ENCODE measurements at places on chromosomes 7 and 10. TPM values are rescaled to one million over a fixed set of nuclear protein-coding genes. Genes with fewer than 3 reads are reported as not detected.
A peak's percentile ranks its signal among the peaks of the same experiment; 100 is the strongest.

DNA sequence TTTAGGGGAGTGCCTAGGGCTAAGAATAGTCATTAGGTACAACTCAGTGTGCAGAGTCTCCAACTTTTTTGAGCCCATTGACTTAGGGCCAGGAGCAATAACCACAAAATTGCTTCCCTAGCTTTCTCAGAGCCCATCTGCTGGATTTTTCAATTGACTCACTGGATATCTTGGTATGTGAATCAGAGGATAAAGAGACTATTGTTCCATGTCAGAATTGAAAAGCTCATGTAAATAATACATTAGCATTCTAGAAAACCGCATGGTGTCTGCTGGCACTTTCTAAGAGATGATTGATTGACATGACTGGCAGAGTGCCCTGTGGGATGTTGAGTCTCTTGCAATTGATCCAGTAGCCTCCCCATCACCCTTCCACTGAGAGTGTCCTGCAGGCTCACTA lies 246.2 kb downstream of the CCDC7 start:
- no peak overlapping the region for H3K27ac ChIP-seq
- DNase-seq: peak; percentile 9
- H3K36me3 ChIP-seq: no peaks in the 10 kb centered on the region
- H3K4me1 ChIP-seq: peaks cover 3% of the 10 kb centered on the region
- H3K27me3 ChIP-seq: no peaks in the 10 kb centered on the region

GRCh38 chr7:55288070-55288824 lies 76.9 kb upstream of the LANCL2 start:
- H3K4me3 ChIP-seq: no peak overlapping the region
- no peaks in the 10 kb centered on the region for H3K4me1 ChIP-seq
- H3K36me3 ChIP-seq: no peaks in the 10 kb centered on the region
- H3K27ac ChIP-seq: no peak overlapping the region

DNA sequence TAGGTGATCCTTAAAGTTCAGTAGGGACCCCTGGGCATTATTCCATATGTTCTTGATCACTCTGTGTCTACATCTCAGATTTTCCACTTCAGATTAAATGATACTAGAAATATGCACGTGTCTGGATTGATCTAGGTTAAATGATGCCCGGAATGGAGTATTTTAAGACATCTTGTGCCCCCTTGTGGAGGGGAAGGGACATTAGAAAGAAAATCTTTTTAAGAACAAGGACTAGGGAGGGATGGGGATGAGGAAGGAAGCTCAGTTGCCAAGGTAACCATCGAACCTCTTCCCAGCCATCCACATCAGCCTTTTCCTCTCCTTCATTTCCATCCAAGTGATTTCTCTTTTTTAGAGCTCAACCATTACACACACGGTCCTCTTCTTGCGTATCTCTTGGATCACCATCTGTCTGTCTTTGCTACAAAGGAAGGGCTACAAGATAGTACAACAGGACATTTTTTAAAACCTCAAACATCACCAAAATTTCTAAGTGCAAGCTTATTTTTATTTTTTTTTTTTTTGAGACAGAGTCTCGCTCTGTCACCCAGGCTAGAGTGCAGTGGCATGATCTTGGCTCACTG lies 40.5 kb downstream of the PRSS2 start:
- no peak for DNase-seq
- H3K27me3 ChIP-seq: no peaks in the 10 kb centered on the region
- no peaks in the 10 kb centered on the region for H3K36me3 ChIP-seq

- no peak for DNase-seq
- H3K27ac ChIP-seq: no peak overlapping the region
- H3K4me1 ChIP-seq: no peaks in the 10 kb centered on the region
Measured at GRCh38 chr7:101479217-101479616, 116.5 kb downstream of the COL26A1 start.

DNA sequence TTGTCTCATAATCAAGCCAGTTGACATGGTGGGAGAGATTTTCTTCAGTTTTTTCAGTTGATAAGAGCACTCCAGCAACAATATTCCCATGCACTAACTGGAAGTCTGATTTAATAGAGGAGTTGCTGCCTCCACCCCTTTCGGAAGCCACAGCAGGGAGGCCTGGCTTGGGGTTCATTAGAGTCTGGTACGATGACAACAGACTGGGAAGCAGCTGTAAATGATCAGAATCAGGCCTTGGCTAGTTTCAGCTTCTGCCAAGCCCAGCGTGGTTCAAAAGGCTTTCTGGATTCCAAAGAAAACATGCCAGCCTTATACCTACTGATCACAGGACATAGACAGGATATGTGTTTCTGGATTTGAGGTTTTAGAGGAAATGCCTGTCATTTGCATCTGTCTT lies 274.0 kb downstream of the CSTF2T start:
- no peak overlapping the region for H3K27ac ChIP-seq
- no peaks in the 10 kb centered on the region for H3K27me3 ChIP-seq
- H3K36me3 ChIP-seq: no peaks in the 10 kb centered on the region
- H3K4me1 ChIP-seq: peaks cover 9% of the 10 kb centered on the region
- H3K4me3 ChIP-seq: no peak overlapping the region

DNA sequence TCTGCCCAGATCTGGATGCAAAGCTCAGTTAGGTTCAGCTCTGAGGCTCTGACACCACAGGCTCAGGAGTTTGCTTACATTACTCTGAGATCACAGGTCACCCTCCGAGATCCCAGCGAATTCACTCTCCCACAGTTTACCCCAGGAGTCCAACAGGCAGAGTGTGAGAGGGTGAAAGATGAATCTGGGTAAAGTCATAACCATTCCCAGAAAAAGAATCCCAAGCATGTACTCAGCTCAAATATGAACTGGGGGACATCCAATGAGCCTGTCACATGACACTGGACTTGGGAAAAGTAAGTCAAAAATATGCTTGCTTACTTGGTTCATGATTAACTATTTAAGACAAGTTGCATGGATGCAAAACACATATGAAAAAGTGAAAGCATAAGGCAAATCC lies 110.3 kb upstream of the ARID5B start:
- no peak overlapping the region for H3K27ac ChIP-seq
- H3K36me3 ChIP-seq: no peaks in the 10 kb centered on the region
- H3K4me1 ChIP-seq: peaks cover 3% of the 10 kb centered on the region
- DNase-seq: no peak

GRCh38 chr10:132921818-132922807 lies 20.3 kb downstream of the CFAP46 start:
- peaks cover 88% of the 10 kb centered on the region for H3K36me3 ChIP-seq
- no peak for DNase-seq
- H3K27me3 ChIP-seq: no peaks in the 10 kb centered on the region
- H3K27ac ChIP-seq: no peak overlapping the region

- no peak overlapping the region for H3K4me3 ChIP-seq
- DNase-seq: peak; percentile 61
- no peak overlapping the region for H3K27ac ChIP-seq
- H3K4me1 ChIP-seq: peaks cover 31% of the 10 kb centered on the region
- peaks cover 69% of the 10 kb centered on the region for H3K36me3 ChIP-seq
Measured at GRCh38 chr7:1725199-1725690, 55.2 kb downstream of the ELFN1 start.

GRCh38 chr10:1308962-1309616 lies 252.9 kb downstream of the WDR37 start:
- H3K27me3 ChIP-seq: no peaks in the 10 kb centered on the region
- no peaks in the 10 kb centered on the region for H3K36me3 ChIP-seq
- H3K4me3 ChIP-seq: no peak overlapping the region
- no peak overlapping the region for H3K27ac ChIP-seq
- peaks cover 2% of the 10 kb centered on the region for H3K4me1 ChIP-seq

GRCh38 chr10:86671419-86671818 lies 3.1 kb downstream of the LDB3 start:
- no peak overlapping the region for H3K4me3 ChIP-seq
- H3K4me1 ChIP-seq: peaks cover 64% of the 10 kb centered on the region
- no peaks in the 10 kb centered on the region for H3K27me3 ChIP-seq
- H3K36me3 ChIP-seq: peaks cover 2% of the 10 kb centered on the region
- DNase-seq: no peak

GRCh38 chr10:77792155-77792554 lies 134.4 kb downstream of the DLG5 start:
- H3K27me3 ChIP-seq: no peaks in the 10 kb centered on the region
- H3K4me1 ChIP-seq: no peaks in the 10 kb centered on the region

DNA sequence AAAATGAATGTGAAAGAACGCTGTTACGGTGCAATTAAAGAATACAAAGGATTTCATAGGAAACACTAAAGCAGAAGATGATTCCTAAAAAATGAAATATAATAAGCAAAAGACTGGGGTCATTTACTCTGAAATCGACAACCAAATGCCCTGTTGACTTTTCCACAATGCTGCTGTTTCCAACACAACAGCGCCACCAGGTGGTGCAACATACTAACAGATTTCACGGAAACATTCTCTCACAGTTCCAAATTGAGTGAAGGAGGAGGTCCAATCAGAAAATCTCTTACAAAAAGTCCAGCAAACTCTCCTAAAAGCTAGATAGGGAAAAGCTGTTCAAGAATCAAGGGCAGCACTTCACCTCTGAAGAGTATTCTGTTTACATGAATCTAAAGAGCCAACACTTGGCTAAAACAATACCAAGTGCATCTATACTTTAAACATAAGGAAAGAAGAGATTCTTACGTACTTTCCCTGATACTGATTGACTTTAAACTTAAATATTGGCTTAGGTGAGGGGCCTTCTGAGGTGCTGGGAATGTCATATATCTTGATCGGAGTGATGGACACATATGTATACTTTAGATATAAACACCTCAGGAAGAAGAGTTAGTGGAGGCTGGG lies 55.9 kb downstream of the UPF2 start:
- H3K27ac ChIP-seq: no peak overlapping the region
- peak; percentile 75 for DNase-seq
- no peaks in the 10 kb centered on the region for H3K27me3 ChIP-seq
- no peak overlapping the region for H3K4me3 ChIP-seq
- peaks cover 4% of the 10 kb centered on the region for H3K36me3 ChIP-seq

DNA sequence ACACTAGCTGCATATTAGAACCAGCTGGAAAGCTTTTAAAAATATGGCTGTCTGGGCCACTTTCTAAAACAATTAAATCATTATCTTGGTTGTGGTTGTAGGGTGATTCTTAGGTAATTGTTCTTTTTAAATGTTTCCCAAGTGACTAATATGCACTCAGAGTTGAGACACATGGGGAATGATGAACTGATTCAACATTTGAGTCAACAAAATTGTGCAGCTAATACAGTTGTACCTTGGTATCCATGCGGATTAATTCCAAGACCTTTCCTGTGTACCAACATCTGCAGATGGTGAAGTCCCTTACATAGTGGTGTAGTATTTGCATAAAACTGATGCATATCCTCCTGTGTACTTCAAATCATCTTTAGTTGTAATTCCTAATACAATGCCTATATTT lies 242.2 kb downstream of the ATRNL1 start:
- no peak overlapping the region for H3K4me3 ChIP-seq
- no peaks in the 10 kb centered on the region for H3K4me1 ChIP-seq
- H3K36me3 ChIP-seq: no peaks in the 10 kb centered on the region
- no peak for DNase-seq

- peaks cover 14% of the 10 kb centered on the region for H3K4me1 ChIP-seq
- H3K36me3 ChIP-seq: peaks cover 45% of the 10 kb centered on the region
- H3K27me3 ChIP-seq: no peaks in the 10 kb centered on the region
- DNase-seq: no peak
Measured at GRCh38 chr7:55489552-55489951, 82.8 kb downstream of the VOPP1 start.

DNA sequence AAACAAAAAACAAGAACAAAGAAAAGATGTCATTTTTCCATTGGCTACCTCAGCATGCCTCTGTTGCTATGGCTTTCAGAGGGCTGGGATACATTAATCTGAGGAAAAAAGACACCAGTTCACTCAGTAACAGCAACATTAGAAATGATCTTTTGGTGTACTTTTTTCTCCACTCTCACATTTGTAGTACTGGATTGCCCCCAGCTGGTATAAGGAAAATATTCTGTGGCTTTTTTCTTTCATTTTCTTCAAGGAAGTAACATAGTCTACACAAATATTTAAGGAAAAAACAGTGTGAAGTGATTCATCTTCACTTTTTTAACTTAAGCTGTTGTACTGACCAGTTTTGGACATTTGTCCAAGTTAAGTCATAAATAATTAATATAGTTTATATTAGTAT lies 482.3 kb downstream of the SORCS1 start:
- no peak overlapping the region for H3K4me3 ChIP-seq
- H3K27ac ChIP-seq: no peak overlapping the region
- no peaks in the 10 kb centered on the region for H3K27me3 ChIP-seq
- H3K36me3 ChIP-seq: no peaks in the 10 kb centered on the region
- H3K4me1 ChIP-seq: no peaks in the 10 kb centered on the region

DNA sequence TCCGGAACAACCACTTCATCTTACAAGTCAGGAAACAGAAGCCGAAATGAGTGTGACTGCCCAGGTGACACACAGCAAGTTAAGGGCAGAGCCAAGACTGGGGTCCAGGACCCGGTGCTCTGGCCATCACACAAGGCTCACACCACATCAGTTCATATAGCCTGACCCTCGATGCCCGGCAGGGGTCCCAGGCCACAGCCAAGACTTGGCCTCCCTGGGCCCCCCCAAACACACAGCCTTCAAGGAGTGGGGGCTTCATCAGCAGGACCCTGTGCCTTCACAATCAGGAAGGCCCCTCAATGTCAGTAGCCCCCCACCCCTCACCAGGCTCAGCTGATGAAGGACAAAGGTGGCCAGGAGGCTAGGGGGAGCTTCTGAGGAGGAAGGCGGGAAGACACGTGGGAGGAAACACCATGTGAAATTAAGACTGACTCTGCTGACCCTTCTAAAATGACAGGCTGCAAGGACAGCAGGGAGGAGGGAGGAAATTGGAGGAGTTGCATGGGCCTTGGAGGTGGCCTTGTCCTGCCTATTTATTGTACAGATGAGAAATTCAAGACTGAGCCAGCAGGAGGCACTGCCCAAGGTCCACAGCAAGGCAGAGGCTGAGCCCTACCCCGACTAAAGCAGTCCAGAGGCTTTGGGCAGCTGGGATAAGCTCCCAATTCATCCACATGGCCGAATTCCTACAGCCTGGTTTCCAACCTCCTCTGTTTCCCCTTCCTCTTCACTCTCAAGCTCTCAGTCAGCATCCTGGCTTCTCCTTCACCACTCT lies 216.1 kb upstream of the ZMIZ1 start:
- no peaks in the 10 kb centered on the region for H3K27me3 ChIP-seq
- no peak for DNase-seq
- H3K4me1 ChIP-seq: peaks cover 31% of the 10 kb centered on the region
- no peaks in the 10 kb centered on the region for H3K36me3 ChIP-seq
- H3K27ac ChIP-seq: no peak overlapping the region

DNA sequence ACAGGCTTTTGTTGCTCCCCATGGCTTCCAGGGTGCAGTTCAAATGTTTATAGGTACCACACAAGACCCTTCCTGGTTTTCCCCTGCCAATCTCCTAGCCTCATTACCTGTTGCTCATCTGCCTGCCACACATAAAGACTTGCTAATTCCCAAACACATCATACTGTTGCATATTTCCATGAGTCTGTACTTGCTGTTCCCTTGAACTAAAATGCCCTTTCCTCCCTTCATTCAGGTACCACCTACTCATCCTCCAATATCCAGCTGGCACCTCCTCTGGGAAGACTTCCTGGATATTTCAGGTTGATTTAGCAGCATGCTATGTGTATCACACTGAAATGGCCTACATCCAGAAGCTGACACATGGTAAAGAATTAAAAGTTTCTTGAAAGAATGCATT lies 206.4 kb upstream of the NFE2L3 start:
- DNase-seq: no peak
- peaks cover 14% of the 10 kb centered on the region for H3K27me3 ChIP-seq
- H3K36me3 ChIP-seq: no peaks in the 10 kb centered on the region
- no peak overlapping the region for H3K27ac ChIP-seq
- peaks cover 12% of the 10 kb centered on the region for H3K4me1 ChIP-seq
- no peak overlapping the region for H3K4me3 ChIP-seq

The HDAC9 gene
- polyA plus RNA-seq: 30.9 TPM

The TMEM229A gene
- polyA plus RNA-seq: 5.5 TPM

The ZNF273 gene
- 16.0 TPM for polyA plus RNA-seq

The CACNA2D1 gene
- polyA plus RNA-seq: 48.3 TPM

The RELN gene
- 63.2 TPM for polyA plus RNA-seq

The FFAR4 gene
- polyA plus RNA-seq: 0.26 TPM

The COL13A1 gene
- polyA plus RNA-seq: 26.5 TPM

The LRRN3 gene
- 71.7 TPM for polyA plus RNA-seq

The CYP26C1 gene
- polyA plus RNA-seq: not detected

The P4HA1 gene
- polyA plus RNA-seq: 47.2 TPM

The AOAH gene
- polyA plus RNA-seq: 4.2 TPM

The FKBP14 gene
- 13.3 TPM for polyA plus RNA-seq

All from spinal cord (tissue), 10 donors.